Activated CD4-positive, alpha-beta T cell treated with anti-CD3 and anti-CD28 coated beads, Interleukin-2, amount 50 U/mL, for 16 hours (primary cell): ENCODE measurements at places on chromosomes 16 and 17.

DNA sequence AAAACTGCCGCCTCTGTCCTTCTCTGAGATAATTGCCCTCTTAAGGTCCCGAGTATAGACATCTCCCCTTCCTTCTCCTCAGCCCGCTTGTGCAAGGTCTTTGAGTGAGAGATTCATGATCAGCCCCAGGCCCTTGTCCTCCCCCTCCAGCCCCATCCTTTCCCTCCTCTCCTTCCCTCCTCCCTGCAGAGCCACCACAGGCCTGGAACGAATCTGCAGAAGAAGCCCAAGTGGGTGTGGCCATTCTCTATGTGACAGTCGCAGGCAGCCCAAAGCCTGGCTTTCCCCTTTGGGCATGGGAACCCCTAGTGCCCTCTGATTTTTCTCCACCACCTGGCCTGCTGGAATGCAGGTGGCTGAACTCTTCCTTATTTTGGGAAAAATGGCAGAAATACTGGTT is 7.2 kb upstream of the NDRG4 start:
- no peak for DNase-seq

- DNase-seq: no peak
Observed at GRCh38 chr16:53863861-53864260, 159.9 kb downstream of the FTO start.

- no peak for DNase-seq
Observed at GRCh38 chr17:71530248-71530647, 590.6 kb upstream of the SOX9 start.

DNA sequence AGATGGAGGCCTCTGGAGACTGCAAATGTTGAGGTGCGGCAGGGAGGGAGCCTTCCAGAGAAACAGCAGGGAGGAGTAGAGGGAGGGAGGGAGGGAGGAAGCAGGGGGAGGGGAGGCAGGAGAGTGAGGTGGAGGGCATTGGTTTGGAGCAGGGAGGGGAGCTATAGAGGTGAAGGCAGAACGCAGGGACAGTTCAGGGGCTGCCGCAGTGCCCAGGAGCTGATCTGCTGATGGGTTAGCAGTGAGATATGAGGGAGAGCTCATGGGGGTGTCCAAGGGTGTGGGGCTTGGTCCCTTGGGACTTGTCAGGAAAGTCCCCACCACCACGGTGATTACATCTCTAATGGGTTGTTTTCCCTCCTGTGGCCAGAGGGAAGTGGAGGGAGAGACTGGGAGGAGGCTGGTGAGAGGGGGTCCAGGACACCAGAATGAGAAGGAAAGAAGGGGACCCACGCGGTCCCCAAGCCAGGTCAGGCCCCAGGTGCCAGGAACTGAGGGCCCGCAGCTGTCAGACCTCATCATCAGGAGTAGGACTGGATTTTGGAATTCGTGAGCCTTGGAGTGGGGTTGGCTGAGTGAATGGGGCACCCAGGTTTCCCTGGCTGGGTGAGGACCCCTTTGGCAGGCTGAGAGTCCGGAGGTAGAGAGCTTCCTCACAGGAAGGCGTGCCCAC is 11.2 kb downstream of the CA4 start:
- no peak for DNase-seq

DNA sequence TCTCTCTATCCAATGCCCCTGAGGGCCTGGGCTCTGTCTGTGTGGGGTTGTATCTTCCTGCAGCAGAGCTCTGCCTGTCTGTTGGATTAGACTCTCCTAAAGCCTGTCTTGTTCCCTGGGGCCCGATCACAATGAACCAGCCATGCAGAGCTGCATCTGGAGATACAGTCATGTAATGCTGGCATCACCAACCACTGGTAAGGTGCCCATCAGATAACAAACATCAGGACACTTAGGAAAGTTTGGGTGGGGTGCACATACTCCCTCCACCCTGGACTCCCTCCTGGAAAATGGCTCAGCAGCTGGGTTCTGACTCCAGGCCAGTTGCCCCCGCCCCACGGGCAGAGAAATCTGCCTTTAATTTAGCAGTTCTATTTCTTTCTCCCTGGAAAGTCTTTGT is 61.3 kb upstream of the BRD7 start:
- no peak for DNase-seq

GRCh38 chr16:75042426-75043174 is 43.8 kb downstream of the ZNRF1 start:
- DNase-seq: no peak

GRCh38 chr16:87976665-87977064 is 25.4 kb downstream of the BANP start:
- no peak for DNase-seq

DNA sequence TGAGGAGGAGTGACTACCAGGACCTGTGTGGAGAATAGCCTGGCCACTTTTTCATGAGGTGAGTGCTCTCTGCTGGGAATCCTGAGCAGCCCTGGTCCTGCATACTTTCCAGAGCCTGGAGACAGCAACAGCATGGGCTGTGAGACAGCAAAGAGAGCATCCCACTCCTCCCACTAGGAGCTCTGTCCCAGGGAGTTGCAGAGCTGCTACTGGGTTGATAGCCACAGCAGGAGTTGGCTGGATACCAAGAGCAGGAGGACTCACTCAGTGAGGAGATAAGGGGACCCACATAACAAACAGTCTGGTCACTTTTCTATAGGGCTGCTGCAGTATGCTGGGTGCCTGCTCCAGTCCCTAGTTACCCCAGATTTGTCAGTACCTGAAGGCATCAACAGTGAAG is 439.3 kb upstream of the CDH8 start:
- no peak for DNase-seq

DNA sequence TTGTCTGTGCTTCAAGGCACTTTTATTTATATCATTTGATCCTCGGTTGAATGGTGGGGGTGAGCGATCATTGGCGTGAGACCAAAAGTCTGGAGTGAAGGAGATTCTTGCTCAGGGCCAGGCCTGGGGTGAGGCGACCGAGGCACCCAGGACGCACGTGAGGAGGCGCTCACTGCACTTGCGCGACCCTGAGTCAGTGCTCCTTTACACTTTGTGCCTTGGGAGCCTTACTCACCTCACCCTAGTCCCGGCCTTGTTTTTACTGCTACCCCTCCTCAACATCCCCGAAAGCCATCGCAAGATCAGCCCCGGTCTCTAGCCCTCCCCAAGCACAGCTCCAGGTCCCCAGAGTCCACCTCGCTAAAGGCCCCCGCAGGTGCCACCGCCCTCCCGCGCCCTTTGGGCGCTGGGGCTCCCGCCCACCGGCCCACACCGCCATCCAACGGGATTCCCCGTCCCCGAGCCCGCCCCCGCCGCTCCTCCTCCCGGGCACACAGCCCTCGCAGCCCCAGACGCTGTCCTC is 496 bp downstream of the EZH1 start:
- DNase-seq: peak; percentile 62
